Fibroblast of lung (primary cell): ENCODE measurements at places on chromosomes 5 and 9. TPM values are rescaled to one million over a fixed set of nuclear protein-coding genes. Genes with fewer than 3 reads are reported as not detected.

- no peak overlapping the region for H3K27ac ChIP-seq
- DNase-seq, result no peak
- no peaks in the 10 kb centered on the region for H3K36me3 ChIP-seq
- no peaks in the 10 kb centered on the region for H3K27me3 ChIP-seq
- no peaks in the 10 kb centered on the region for H3K4me1 ChIP-seq
- H3K4me3 ChIP-seq, result no peak overlapping the region
These were observed 89.1 kb downstream of the SLC24A2 start for GRCh38 chr9:19699756-19700155.

- no peak overlapping the region for H3K4me3 ChIP-seq
- no peak overlapping the region for H3K27ac ChIP-seq
- no peaks in the 10 kb centered on the region for H3K27me3 ChIP-seq
- no peak for DNase-seq
- H3K4me1 ChIP-seq, result no peaks in the 10 kb centered on the region
- H3K36me3 ChIP-seq, result no peaks in the 10 kb centered on the region
These were observed 25.5 kb downstream of the CDH6 start for GRCh38 chr5:31218978-31219377.

The DMRT3 gene
- total RNA-seq, result not detected in 2 replicates

- peaks cover 9% of the 10 kb centered on the region for H3K4me1 ChIP-seq
- H3K27me3 ChIP-seq, result no peaks in the 10 kb centered on the region
- no peak overlapping the region for H3K27ac ChIP-seq
These were observed 69.9 kb downstream of the MAMDC2 start for GRCh38 chr9:70113403-70114022.

DNA sequence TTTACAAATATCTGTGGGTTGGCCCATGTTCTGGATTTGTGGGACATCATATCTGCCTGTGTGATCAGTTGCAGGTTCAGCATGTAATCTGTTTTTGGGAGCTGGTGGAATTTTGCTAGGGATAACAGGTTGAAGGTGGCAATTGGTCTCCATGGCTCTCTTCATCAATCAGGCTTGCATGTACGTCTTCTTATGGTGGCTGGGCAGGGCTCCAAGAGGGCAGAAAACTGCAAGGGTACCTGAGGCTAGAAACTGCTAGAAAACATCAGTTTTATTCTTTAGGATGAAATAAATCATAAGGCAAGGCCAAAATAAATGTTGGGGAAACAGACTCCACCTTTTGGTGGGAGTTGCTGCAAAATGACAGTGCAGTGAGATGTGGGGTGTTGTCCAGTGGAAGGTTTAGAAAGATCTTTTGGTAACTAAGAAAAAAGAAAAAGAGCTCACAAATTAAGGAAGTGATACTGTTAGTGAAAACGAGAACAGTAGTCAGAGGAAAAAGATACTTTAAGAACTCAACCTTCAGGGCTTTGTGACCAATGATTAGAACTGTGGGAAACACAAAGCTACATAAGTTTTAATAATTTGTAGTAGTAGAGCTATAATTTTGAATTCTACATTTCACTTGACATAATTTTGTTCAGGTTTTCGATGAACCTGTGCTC lies 300.7 kb upstream of the IZUMO3 start:
- no peaks in the 10 kb centered on the region for H3K27me3 ChIP-seq
- H3K4me3 ChIP-seq, result no peak overlapping the region
- H3K27ac ChIP-seq, result no peak overlapping the region
- H3K4me1 ChIP-seq, result no peaks in the 10 kb centered on the region

The PFN3 gene
- not detected in 2 replicates for total RNA-seq

The PRDM12 gene
- total RNA-seq, result not detected in 2 replicates

The CD14 gene
- 4.1 and 10.9 TPM in 2 replicates for total RNA-seq

DNA sequence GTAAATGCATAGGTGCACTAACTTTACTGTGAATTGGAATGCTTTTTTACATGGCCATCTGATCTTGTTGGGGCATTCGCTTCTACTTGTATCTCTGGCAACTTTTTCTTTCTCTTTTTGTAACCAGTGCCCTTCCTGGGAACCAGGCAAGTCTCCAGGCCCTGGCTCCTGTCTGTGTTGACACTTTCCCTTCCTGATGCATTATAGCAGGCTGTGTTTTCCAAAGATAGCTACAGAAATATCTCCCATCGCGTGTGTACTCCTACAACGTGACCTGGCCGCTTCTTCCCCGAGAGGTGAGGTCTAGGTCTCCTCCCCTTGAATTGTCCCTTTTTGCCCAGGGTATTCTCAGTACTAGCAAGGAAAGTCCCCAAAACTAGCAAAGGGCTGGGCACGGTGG lies 81.1 kb upstream of the SPIN1 start:
- H3K4me1 ChIP-seq, result no peaks in the 10 kb centered on the region
- DNase-seq, result no peak
- no peaks in the 10 kb centered on the region for H3K27me3 ChIP-seq
- H3K36me3 ChIP-seq, result no peaks in the 10 kb centered on the region
- no peak overlapping the region for H3K4me3 ChIP-seq

DNA sequence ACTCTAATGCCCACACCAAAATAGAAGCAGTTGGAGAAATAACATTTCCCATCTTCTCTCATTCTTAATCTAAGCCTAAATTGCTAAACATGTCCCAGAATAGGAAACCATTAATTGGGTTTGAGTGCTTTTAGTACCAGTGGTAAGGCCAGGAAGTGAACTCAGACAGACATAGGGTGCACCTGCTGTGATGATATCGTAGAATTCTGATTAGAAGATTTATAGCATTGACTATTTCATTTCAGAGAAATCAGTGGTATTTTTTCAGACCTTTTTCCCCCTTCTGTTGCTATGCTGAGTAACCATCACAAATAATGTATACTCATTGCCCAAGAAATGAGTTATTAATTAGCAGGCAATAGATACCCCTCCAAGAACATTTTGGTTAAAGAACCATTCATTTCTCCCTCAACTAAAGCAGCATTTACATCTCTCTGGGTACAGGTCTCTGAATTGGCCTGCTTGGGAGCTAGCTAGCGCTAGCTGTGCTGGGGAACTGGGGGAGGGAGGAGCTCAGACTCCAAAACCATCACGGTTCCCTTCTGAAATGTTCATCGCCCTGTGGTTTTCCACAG lies 7.3 kb downstream of the GLRX start:
- H3K4me3 ChIP-seq, result no peak overlapping the region
- H3K4me1 ChIP-seq, result peaks cover 15% of the 10 kb centered on the region
- H3K27ac ChIP-seq, result no peak overlapping the region
- H3K36me3 ChIP-seq, result peaks cover 3% of the 10 kb centered on the region
- DNase-seq, result no peak

DNA sequence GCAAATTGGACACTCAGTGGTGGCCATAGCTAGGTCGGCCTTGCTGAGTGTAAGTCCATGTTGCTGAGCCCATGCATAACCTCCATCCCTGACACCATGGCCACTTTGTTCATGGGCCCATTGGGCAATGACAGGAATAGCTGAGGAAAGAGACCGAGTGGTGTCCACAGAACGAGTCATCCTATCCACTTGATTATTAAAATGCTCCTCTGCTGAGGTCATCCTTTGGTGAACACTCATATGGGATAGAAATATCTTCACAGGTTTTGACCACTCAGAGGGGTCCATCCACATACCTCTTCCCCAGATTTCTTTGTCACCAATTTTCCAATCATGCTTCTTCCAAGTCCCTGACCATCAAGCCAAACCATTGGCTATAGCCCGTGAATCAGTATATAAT lies 63.6 kb downstream of the PPIC start:
- peak; percentile 47 for DNase-seq
- no peak overlapping the region for H3K27ac ChIP-seq
- peaks cover 4% of the 10 kb centered on the region for H3K4me1 ChIP-seq
- no peaks in the 10 kb centered on the region for H3K36me3 ChIP-seq
- no peaks in the 10 kb centered on the region for H3K27me3 ChIP-seq

GRCh38 chr5:158049459-158049858 lies 190.5 kb upstream of the CLINT1 start:
- no peaks in the 10 kb centered on the region for H3K27me3 ChIP-seq
- H3K36me3 ChIP-seq, result no peaks in the 10 kb centered on the region
- no peak overlapping the region for H3K4me3 ChIP-seq
- no peaks in the 10 kb centered on the region for H3K4me1 ChIP-seq

- no peak overlapping the region for H3K4me3 ChIP-seq
- DNase-seq, result no peak
- no peaks in the 10 kb centered on the region for H3K27me3 ChIP-seq
- H3K27ac ChIP-seq, result no peak overlapping the region
- H3K36me3 ChIP-seq, result peaks cover 2% of the 10 kb centered on the region
These were observed 75.8 kb upstream of the SARDH start for GRCh38 chr9:133813749-133814585.

- H3K27ac ChIP-seq, result no peak overlapping the region
- H3K36me3 ChIP-seq, result no peaks in the 10 kb centered on the region
- peak; percentile 35 for DNase-seq
- no peaks in the 10 kb centered on the region for H3K4me1 ChIP-seq
These were observed 1242.3 kb upstream of the WWC1 start for GRCh38 chr5:167049043-167049663.

DNA sequence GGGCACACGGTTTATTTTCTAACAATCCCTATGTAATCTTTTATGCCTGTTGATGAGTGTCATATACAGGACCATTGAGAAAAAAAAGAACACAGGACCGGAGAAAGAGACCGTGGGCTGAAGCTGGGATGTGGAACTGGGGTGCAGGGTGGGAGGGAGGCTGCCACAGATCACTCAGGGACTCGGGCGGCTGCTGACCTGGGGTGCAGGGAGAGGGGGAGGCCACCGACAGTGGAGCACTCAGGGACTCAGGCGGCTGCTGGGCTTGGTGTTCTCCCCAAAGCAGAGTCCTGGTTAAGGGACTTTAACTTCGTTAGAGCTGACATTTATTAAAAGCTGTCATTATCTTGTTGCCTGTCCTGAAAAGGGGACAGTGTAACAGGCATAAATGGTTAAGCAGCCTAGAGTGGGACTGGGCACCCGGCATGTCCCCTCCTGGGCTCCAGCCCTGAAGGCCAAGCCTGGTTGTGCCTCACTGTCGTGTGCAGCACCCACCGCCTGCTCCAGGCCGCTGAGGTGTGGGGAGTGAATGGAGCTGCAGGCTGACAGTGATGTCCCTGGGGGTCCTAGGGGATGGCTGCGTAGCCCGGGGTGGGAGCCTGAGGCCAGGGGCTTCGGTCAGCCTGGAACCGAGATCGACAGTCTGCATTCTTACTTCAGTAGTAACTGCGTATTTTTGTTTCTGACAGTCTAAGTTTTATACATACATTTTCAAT lies 14.0 kb downstream of the NDUFS6 start:
- no peak overlapping the region for H3K27ac ChIP-seq
- H3K4me1 ChIP-seq, result no peaks in the 10 kb centered on the region
- no peak overlapping the region for H3K4me3 ChIP-seq
- peaks cover 20% of the 10 kb centered on the region for H3K36me3 ChIP-seq

GRCh38 chr9:76943054-76943453 lies 37.1 kb upstream of the PRUNE2 start:
- no peak overlapping the region for H3K27ac ChIP-seq
- no peak overlapping the region for H3K4me3 ChIP-seq
- no peaks in the 10 kb centered on the region for H3K36me3 ChIP-seq
- DNase-seq, result no peak
- H3K27me3 ChIP-seq, result no peaks in the 10 kb centered on the region

- H3K27me3 ChIP-seq, result no peaks in the 10 kb centered on the region
- H3K27ac ChIP-seq, result no peak overlapping the region
- H3K4me3 ChIP-seq, result no peak overlapping the region
- DNase-seq, result peak; percentile 14
- no peaks in the 10 kb centered on the region for H3K4me1 ChIP-seq
These were observed 309.9 kb downstream of the MAT2B start for GRCh38 chr5:163815240-163815791.

- no peaks in the 10 kb centered on the region for H3K27me3 ChIP-seq
- H3K36me3 ChIP-seq, result no peaks in the 10 kb centered on the region
These were observed 190.8 kb upstream of the SEMA6A start for GRCh38 chr5:116765441-116765840.

GRCh38 chr9:135951889-135952663 lies 9.1 kb downstream of the UBAC1 start:
- no peaks in the 10 kb centered on the region for H3K27me3 ChIP-seq
- DNase-seq, result peak; percentile 90
- H3K4me1 ChIP-seq, result no peaks in the 10 kb centered on the region
- peaks cover 7% of the 10 kb centered on the region for H3K36me3 ChIP-seq

DNA sequence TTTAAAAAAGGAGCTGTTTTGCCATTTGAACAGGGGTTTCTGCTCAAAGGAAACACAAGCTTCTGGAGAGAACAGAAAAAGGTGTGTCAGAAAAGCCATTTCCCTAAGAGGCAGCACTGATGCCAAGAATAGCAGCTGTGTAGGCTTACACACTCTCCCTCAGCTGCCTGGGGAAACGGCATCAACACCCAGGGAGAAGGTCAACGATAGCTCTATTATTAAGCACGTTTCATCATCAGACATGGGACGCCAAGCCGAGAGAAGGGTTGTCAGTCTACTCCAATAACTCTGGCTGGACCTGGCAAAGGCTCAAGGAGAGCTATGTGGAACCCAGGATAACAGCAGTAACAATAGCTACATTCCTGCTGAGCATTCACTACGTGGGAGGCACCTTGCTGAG lies 314.2 kb downstream of the CDK5RAP2 start:
- peak; percentile 2 for DNase-seq
- no peaks in the 10 kb centered on the region for H3K36me3 ChIP-seq
- H3K4me1 ChIP-seq, result no peaks in the 10 kb centered on the region
- no peak overlapping the region for H3K27ac ChIP-seq
- no peaks in the 10 kb centered on the region for H3K27me3 ChIP-seq

- H3K27me3 ChIP-seq, result no peaks in the 10 kb centered on the region
- H3K4me1 ChIP-seq, result peaks cover 14% of the 10 kb centered on the region
- DNase-seq, result peak; percentile 66
- H3K27ac ChIP-seq, result no peak overlapping the region
- H3K36me3 ChIP-seq, result no peaks in the 10 kb centered on the region
These were observed 98.7 kb downstream of the RAPGEF6 start for GRCh38 chr5:131536211-131536826.

The IFNA13 gene
- total RNA-seq, result not detected in 2 replicates

The MLLT3 gene
- total RNA-seq, result 36.5 and 43.8 TPM in 2 replicates

The ZER1 gene
- total RNA-seq, result 16.7 and 26.3 TPM in 2 replicates

DNA sequence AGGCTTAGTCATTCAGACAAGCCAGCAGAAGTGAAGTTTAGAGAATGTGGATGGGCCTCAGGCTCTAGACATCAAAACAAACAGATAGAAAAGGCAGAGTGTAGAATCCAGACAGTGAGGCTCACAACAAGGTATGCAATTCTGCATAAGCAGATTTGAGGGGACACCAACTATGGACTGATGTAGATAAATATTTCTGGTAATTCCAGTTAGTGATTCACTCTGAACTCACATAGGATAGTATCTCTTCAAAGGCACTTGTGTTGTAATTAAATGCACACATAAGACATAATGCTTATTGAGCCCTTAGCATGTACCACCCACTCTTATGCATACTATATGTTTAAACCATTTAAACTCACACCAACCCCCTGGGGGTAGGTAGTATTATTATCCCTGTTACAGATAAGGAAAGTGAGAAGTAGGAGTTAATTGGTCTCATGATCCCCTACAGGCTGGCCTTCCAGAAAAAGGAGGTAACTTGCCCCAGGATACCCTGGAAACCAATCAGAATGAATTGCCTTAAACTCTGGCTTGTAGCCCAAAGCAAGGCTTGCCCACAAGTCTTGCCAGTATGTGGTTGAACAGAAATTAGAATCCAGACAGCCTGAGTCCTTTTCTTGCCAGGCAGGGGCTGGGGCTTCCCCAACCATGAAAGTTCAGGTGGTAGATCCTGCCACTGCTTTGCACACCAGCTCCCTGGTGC lies 39.5 kb upstream of the HSPB3 start:
- H3K27ac ChIP-seq, result no peak overlapping the region
- no peak overlapping the region for H3K4me3 ChIP-seq
- DNase-seq, result peak; percentile 40
- H3K4me1 ChIP-seq, result no peaks in the 10 kb centered on the region
- no peaks in the 10 kb centered on the region for H3K36me3 ChIP-seq

GRCh38 chr9:129026442-129027223 lies 1.5 kb downstream of the SH3GLB2 start:
- H3K4me3 ChIP-seq, result peak overlapping the region; percentile 70
- H3K4me1 ChIP-seq, result peaks cover 11% of the 10 kb centered on the region
- no peaks in the 10 kb centered on the region for H3K27me3 ChIP-seq
- H3K27ac ChIP-seq, result no peak overlapping the region
- DNase-seq, result peak; percentile 20
- H3K36me3 ChIP-seq, result no peaks in the 10 kb centered on the region

The OTP gene
- not detected in 2 replicates for total RNA-seq

The OR1J4 gene
- not detected in 2 replicates for total RNA-seq
